ENCODE measurements at places on chromosomes 1 and 21.

- DNase-seq: no peak
These were observed 120.5 kb upstream of the HMGB4 start for GRCh38 chr1:33743221-33743998.

GRCh38 chr1:175270361-175270760 lies 77.8 kb upstream of the KIAA0040 start:
- DNase-seq: peak; percentile 68

GRCh38 chr1:161982917-161983316 lies 40.8 kb downstream of the OLFML2B start:
- no peak for DNase-seq

GRCh38 chr1:230268371-230269170 lies 157.6 kb downstream of the PGBD5 start:
- DNase-seq: peak; percentile 81

GRCh38 chr1:181124291-181124751 lies 35.8 kb downstream of the IER5 start:
- no peak for DNase-seq

DNA sequence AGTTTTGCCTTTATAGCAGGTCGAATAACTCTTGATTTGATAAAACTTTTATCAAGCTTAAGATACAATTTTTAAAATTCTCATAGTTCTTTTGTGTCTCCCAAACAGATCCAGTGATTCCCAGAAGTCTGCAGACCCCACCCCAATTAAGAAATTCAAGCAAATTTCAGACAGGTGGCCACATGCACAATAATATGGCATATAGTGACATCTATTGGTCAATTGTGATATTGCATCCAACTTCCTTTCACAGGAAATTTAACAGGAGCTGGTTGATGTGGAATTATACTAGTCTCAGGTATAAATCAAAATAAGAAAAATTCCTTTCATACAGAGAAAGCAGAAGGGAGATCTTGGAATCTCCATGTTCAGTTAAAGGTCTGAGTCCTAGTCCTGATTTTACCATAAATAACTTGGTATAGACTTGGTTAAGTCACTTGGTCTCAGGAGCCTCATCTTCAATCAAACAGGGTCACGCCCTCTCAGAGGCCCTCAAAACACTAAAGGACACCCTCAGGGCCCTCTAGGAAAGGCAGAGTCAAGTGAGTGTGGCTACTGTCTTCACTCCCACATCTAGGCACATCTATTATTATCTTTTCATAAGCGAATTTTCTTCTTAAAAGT lies 24.1 kb downstream of the PIGM start:
- peak; percentile 43 for DNase-seq

GRCh38 chr21:45336870-45337269 lies 49.2 kb upstream of the POFUT2 start:
- DNase-seq: no peak

DNA sequence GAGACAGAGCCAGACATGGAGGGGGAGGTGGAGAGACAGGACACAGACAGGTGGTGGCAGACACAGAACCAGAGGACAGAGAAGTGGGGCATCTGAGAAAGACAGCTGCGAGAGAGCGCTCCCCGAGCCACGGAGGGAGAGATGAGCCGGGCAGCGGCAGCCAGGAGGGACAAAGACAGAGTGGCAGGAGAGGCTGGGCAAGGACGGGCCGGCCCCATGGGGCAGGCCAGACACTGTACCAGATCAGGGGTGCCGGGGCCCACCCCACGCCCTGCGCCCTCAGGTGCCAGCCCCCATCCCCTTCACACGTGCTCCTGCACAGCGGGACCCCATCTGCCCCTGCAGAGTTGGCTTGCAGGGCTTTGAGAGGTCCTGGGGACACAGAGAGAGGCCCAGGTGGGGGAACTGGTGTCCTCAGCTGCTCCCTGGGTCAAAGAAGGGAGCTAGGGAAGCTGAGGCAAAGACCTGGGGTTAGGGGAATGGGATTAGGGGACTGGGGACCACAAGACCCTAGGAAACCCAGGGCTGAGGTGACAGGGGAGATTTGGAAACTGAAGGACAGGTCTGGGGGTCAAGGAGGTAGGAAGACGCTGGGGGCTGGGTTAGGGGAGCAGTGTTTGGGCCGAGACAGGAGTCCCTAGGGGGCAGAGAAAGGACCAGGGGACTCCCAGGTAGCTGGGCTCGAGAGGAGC lies 643 bp downstream of the FNDC5 start:
- no peak for DNase-seq

- no peak for DNase-seq
These were observed 1.4 kb upstream of the SLC5A9 start for GRCh38 chr1:48221122-48221521.

DNA sequence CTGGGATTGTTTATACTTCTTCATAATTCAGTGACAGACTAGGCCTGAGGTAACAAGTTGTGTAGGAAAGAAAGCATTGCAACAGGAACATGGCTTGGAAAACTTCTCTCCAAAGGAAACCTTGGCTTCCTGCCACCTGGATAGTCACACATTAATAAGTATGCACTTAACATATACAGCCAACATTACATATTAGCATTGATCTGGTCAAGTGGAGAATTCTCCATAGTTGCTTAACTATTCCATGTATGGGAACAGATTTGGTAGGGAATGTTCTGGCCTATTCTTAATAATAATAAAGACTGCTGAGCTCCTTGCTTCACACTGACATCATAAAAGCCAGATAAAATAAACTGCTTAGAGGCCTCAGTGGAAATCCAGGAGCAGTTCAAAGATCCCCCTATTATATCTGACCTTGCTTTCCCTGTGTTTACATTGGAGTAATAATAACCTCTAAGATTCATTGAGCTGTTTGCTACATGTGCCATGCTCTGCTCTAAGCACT lies 27.2 kb upstream of the NFIA start:
- peak; percentile 32 for DNase-seq

- DNase-seq: peak; percentile 94
These were observed 268.1 kb downstream of the DNM3 start for GRCh38 chr1:172109359-172109758.

- DNase-seq: no peak
These were observed 20.6 kb downstream of the CDA start for GRCh38 chr1:20609541-20609940.

DNA sequence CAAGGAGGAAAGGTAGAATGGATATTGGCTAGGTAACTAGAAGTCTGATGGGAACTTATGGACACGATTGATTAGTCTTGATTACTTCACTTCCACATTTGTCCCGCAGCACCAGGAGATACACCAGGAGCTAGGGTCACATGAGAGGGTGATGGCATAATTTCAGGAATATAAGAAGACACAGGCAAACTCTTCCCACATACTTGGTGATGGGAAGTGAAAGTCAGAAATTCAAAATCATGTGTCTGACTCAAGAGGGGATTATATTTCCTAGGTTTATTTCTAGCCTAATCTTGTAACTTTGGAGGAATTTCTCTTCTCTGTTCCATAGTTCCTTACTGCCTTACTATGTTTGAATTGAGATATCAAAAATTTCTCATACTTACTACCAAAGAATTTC lies 185.0 kb downstream of the PBX1 start:
- DNase-seq: no peak

- DNase-seq: no peak
These were observed 6.8 kb downstream of the HAPLN2 start for GRCh38 chr1:156626079-156626438.

DNA sequence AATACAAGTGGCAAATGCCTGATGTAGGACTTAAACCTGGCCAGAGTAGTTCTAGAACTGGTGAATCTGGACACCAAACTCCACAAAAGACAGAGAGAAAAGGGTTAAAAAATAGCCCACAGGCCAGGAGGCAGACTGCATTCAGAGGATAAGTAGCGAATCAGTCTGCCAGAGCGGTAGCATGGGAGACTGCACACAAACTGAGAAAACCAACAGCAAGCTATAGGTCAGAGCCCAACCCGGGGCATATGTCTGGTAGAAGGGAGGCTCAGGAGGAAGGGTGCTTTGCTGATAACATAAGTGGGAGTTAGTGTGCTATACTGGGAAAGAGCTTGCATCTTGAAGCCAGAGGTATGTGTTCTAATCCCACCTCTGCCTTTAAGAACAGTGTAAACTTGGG lies 4.0 kb downstream of the LRRC53 start:
- DNase-seq: no peak

GRCh38 chr1:108096089-108096488 lies 104.1 kb downstream of the SLC25A24 start:
- no peak for DNase-seq

- DNase-seq: no peak
These were observed 261.2 kb downstream of the GRIK1 start for GRCh38 chr21:29678626-29679025.

GRCh38 chr1:27633298-27633610 lies 1.7 kb downstream of the FGR start:
- DNase-seq: no peak

DNA sequence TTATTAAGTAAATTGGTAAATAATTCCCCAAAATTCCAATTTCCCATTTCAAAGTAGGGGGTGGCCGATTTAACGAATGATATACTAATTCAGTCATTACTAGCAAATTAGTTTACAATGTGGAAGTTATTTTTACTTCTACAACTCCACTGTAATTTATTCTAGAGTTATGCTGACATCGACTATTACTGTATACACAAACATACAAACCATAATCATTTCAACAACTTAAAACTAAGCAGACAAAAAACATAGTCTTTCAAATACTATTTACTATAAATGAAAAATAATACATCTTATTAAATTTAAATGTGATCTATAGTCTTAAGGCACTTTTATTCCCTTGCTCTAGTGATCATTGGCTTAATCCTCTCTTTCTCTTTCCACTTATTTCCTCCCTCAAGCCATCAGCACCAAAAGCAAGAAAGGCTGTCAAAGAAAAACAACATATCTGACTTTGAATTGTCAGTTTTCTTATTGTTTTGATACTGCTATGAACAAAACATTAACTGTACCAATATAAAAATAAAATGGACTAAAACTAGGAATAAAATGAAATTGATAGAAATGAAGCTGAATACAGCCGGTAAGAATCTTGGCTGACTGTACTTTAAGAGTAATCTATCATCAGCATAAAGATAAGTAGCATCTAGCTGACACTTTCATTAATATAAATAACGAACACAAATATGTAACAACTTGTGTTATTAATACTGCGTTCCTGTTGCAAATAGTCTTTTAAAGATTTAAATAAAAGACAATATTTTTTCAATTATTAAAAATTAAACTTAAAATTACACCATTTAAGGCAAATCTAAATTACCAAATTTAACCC lies 4.1 kb downstream of the CDC42BPA start:
- no peak for DNase-seq

- no peak for DNase-seq
These were observed 55.5 kb upstream of the RASAL2 start for GRCh38 chr1:178038372-178038771.

GRCh38 chr1:229364207-229365065 lies 21.6 kb upstream of the CCSAP start:
- no peak for DNase-seq

DNA sequence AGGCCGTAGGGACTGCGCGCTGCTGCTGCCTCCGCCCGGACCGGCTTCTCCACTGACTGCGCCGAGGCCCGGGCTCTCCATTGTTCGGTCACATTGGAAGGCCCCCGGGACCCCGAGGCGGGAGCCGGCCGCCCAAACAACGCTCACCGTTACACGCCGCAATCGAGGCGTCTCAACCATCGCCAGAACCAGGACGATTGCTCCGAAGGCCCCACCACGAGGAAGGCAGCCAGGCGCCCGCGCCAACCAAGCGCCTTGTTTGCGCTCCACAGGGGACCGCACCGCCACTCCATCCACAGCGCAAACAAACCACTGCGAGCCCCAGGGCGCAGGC lies 595 bp downstream of the GLUL start:
- DNase-seq: no peak

GRCh38 chr1:202349206-202349928 lies 868 bp downstream of the PPP1R12B start:
- peak; percentile 64 for DNase-seq

- DNase-seq: peak; percentile 7
These were observed 48.8 kb upstream of the RAP1A start for GRCh38 chr1:111570781-111571181.

DNA sequence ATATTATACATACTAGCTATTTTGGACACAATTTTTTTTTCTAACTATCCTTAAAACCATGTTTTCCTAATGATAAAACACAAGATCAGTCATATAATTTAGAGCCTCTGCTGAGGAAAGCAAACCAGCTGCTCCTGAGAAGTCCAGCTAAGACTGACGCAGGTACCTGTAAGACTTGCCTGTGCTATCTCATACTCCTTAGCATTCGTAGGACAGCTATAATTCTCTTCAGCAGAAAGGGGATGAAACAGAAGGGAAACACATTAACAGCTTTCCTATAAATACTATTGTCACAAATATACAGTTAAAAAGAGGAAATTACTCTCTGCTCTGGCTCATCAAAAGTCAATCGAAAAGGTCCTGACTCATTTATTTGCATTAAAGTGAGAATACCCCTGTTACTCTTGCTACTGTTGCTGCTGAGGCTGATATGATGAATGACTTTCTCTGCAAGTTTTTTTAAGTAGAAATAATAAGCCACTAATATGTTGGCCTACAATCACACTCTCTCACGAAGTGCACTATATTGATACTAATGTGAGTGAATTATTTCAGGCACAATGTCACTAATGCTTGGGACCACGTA lies 757.1 kb downstream of the KCNT2 start:
- no peak for DNase-seq

GRCh38 chr1:240732390-240732789 lies 120.4 kb upstream of the GREM2 start:
- DNase-seq: peak; percentile 80

GRCh38 chr1:61184040-61184713 lies 101.8 kb downstream of the NFIA start:
- DNase-seq: peak; percentile 94

GRCh38 chr1:59179673-59180072 lies 117.2 kb upstream of the FGGY start:
- peak; percentile 42 for DNase-seq

DNA sequence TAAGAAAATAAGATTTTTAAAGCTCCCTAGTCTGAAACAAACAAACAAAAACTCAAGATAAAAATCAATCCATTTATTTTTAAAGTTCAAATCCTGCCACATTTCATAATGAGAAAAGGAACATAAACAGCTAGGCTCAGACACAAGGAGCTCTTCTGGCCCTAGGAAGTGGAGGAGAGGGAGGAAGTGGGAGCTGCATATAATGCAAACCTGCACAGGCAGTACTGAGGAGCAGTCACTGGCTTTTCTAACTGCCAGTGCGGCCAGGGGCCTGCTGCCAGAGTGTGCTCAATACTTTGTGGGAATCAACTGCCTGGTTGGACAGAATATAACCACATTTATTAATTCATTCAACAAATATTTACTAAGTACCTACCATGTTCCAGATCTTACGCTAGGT lies 139.8 kb upstream of the SPATA6 start:
- DNase-seq: no peak

DNA sequence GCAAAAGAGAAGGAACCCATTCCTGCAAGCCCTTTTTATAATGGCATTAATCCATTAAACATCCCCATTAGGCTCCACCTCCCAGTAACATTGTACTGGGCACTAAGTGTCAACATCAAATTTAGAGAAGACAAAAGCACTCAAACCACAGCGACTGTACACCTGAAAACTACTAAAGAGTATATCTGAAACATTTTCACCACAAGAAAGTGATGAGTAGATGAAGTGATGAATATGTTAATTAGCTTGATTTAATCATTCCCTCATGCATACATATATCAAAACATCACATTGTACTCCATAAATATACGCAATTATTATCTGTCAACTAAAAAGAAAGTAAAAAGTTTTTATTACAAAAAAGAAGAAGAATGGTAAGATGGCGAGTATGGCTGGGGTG lies 26.4 kb downstream of the ACP6 start:
- DNase-seq: no peak
